ENCODE measurements at places on chromosomes 16 and 17.
A peak's percentile ranks its signal among the peaks of the same experiment; 100 is the strongest.

GRCh38 chr16:66269617-66270332, 96.7 kb upstream of the CDH5 start:
- DNase-seq, result no peak

GRCh38 chr17:40499551-40500189, 1.8 kb downstream of the TNS4 start:
- DNase-seq, result no peak

GRCh38 chr17:9443811-9444210, 131.8 kb downstream of the STX8 start:
- no peak for DNase-seq

DNA sequence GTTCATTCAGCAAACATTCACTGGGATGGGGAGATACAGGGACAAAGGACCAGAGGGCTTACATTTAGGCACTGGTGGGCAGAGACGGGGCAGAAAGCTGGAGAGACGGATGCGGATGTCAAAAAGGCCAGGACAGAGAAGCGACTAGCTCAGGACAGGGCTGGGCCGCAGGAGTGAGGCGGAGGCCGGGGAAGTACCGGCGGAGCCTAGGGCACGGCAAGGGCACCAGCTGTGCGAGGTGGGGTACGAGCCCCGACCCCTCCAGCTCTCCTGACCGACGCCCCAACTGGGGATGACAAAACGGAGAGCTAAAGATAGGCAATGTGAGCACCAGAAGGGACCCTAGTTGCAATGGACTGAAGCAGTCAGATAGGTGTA, 3.9 kb upstream of the SGCA start:
- no peak for DNase-seq

DNA sequence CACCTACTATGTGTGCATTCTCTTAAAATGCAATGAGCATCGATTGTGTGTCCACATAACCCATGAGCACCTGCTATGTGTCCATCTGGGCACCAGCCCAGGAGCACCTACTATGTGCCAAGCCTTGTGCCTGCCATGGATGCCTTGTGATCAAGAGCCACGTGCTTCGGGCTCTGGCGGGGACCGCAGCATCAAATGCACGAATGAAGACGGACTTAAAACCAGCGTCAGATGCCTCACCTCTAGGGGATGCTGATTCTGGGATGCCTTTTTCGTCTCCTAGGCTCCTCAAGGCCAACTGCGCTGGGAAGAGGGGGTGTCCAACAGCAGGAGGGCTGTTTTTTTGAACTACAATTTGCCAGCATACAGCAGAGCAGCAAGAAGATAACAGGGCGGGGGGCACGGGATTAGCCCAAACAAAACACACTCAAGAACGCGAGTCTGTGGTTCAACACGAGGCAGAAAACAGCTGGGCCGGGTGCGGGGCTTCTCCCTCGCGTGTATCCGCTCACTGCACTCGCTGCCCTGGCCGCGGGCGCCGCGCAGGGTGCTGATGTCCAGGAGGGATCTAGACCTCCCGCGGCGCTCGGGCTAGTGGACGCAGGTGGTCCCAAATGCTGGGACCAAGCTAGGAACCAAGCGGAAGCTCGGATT, 1.2 kb upstream of the GLIS2 start:
- DNase-seq, result no peak

DNA sequence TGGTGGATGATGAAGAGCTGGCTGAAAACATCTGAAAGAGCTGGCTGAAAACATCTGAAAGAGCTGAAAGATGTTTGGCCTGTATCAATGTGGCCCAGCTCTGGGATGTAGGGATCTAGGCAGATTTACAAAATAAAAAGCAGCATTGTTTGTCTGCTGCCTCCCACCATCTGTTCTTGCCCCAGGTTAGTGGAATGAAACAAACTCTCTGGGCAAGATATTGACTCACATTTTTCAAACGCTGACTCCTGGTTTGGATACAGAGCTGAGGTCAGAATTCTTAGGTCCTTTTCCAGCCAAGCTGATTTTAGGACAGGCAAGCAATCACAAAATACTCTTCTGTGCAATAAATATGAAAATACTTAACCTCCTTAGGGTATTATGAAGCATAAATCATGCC, 139.0 kb downstream of the STX8 start:
- peak; percentile 44 for DNase-seq

DNA sequence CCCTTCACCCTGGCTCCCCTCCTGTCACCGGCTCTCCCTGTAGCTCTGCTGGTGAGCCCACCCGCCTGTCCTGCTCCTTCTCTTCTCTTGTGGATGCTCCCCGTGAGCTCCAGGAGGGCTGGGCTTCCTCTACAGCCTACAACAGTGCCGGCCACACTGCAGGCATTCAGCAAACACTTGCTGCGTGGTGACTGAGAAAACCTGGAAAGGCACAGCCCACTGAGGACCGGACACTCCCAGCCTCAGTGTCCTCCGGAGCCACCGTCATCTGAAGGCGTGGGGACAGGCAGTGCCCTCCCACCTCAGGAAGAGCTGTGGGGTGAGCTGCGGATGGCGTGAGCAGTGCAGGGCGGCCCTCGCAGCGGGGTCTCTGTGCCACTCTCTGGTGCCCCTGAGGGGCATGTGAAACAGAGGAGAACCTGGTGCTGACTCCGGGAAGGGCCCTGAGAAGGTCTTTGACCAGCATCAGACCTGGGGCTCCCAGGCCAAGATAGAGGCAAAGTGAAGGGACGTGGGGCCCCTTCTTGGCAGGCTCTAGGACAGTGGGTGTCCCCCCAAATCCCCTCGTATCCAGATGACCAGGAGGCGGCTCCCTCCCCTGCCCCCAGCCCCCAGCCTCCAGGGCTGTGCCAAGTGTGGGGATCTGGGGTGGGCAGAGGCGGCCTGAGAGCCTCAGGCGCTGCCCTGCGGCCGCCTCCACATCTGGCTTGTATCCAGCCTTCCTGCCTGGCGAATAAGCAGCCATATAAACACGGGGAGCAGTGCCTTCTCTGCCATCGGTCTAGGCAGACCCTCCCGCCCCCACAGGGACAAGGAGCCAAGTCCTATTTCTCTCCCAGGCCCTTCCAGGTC, 44.0 kb upstream of the PABPN1L start:
- DNase-seq, result no peak

Measured in GM04504 (cell line).